Progenitor cell of endocrine pancreas (in vitro differentiated cells): ENCODE measurements at places on chromosomes 2 and 18.

GRCh38 chr2:236665572-236666118, 96.0 kb downstream of the ACKR3 start:
- DNase-seq = no peak

DNA sequence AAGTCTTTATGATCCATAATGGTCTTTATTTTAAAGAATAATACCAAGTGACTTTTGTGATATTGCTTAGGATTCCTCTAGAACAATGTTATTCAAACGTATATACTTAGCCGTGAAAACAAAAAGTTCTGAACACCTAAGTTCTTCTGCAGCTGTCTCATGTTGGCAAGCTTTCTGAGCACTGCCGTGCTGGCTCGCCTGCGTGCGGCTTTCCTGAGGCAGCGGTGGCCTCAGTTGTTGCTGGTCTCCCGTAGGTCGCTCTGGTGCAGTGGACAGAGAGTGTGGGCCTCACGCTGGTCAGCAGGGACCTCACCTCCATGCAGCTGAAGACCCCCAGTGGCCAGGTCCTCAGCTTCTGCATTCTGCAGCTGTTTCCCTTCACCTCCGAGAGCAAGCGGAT, 66.8 kb upstream of the NFATC1 start:
- no peak for DNase-seq

DNA sequence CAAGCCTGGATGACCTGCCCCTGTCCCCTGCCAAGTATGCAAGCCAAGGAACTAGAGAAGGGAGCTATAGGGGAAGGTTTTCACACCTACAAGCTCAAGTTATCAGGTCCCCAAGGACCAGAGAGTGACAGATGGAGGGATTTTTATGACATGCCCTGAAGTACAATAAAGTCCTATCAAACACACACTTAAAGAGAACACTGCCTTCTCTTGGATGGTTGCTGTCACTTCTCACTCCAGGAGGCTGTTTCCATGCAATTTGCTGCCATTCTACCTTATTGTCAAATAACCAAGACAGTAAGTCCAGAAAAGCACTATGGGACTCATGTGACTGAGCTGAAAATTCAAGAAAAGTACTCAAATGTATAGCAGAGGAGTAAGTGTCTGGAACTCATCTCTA, 76.6 kb upstream of the DDX18 start:
- no peak for DNase-seq

DNA sequence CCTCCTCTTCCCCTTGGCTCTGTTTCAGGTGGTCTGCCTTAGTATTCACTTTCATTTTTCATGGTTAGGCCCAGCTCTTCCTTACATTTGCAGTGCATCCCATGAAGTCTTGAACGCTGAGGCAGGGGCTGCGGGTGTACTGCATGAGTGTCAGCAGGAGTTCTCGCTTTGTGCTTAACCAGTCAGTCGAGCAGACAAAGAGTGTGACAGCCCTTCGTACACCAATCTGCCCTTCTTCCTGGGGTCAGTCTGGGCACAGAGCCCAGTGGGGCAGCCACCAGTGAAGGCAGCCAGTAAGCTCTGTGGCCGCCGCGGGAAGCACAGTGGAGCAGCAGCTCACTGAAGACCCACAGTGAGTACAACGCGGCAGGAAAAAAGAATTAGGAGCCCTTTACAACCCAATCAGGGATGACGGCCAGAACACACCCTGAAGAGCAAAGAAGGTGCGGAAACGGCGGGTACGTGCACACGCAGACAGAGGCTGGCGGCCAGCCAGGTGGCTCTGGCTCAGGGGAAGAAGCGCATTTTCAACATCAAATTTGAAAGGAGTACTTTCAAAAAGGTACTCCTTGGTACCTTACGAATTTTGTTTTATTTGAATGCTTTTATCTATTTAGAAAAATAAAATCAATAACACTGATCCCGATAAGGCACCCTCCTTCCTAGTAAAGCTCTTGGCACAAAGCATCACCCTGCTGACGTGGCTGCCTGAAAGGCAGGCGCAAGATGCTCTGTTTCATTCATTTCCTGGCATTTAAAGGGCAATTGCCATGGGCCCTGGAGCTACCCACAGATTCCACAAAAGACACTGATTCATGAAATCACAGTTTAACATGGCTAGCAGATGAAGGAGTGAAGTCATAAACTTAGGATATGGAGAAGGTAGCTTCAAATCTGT, 47.0 kb upstream of the SEMA4C start:
- DNase-seq = no peak

DNA sequence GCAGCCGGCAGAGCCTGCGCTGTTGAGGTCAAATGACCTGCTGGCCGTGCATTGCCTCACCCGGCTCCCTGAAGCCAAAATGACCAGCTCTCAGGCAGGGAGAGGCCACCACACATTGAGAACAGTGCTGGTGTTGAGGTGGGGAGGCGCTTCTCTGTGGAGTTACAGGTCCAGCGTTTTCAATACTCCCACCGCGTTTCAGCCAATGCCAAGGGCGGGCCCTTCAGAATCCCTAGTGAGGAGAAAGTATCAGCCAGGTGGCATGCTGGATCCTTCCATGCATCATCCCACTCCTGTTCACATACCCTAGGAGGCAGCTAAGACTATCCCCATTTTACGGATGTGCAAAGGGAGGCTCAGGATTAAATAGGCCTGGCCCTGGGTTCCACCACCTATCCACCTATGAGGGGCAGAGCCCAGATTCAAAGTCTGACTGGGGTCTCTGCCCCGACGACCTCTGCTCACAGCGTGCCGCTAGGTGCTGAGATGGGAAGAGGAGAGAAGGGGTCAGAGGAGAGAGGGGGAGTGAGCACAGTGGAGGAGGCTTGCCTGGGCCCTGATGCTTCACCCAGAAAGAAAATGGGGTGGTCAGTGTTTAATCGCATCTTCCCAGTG, 137.6 kb upstream of the ID2 start:
- no peak for DNase-seq

DNA sequence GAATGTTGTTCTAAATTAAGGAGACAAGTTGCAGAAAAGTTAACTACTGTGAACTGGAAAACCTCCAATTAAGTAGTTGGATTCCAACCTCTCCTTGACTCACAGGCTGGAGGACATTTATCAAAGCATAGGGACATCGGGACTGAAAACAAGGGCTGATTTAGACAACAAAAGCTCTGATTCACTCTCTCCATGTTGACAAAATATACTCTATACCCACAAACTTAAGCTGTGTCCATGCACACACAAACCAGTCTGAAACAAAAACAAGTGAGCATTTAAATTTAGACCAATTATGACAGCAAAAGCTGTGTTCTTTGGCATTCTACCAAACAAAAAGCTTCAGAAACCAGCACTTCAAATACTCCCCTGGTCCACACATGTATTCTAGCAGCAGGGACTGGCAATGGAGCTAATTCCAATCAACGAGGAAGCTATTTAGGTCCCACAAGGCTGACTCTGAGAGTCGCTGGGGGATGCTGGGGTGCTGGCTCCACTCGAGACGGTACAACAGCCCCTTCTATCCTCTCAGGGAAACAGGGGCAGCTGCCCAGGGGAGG, 71.4 kb downstream of the NXPH2 start:
- no peak for DNase-seq

DNA sequence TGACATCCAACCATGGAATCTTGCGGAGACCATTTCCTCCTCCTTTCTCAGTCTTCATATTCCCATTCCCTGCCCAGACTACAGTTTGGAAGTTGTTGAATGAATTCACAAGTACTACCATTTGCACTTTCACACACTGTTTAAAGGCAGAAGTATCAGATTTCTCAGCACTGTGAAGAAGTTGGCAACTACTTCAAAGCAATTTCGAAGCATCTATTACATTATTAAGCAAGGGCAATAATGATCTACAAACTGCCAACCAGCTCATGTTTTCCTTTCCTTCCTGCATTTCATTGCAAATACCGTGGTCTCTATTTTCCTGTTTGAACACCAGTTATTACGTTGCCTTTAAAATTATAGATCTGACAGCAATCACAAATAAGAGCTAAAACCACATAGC, 105.5 kb downstream of the IRS1 start:
- DNase-seq = no peak
